ENCODE measurements at places on chromosomes 11 and 22.
A peak's percentile ranks its signal among the peaks of the same experiment; 100 is the strongest.

DNA sequence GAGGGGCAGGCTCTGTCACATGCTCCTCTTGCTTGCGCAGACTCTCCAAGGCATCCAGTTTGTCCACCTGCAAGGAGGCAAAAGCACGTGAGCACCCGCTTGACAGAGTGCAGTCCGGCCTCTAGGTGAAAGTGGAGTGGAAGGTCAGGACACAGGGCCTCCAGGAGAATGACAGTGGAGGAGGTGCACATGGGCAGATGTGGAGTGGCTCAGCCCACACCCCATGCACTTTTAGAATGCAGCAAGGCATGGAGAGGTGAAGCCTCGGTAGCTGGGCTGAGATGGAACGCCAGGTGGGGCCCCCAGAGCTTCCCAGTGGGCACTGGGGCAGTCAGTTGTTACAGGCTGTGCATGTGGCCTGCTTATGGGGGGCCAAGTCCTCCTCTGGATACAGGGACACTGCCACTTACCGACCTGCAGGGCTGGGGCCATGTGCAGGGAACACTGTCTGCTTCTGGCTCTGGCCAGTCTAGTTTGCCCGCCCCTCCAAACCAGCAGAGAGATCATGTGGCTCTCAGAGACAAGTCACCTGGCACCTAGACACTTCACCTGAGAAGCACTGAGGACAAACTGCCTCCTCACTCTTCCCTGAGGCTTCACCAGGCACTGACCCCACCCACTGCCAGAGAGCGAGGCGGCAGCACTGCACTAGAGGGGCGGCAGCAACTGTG, 2.3 kb upstream of the SLC25A1 start:
- DNase-seq = no peak

- no peak for DNase-seq
Observed at GRCh38 chr22:23217171-23218052, 37.1 kb downstream of the BCR start.

DNA sequence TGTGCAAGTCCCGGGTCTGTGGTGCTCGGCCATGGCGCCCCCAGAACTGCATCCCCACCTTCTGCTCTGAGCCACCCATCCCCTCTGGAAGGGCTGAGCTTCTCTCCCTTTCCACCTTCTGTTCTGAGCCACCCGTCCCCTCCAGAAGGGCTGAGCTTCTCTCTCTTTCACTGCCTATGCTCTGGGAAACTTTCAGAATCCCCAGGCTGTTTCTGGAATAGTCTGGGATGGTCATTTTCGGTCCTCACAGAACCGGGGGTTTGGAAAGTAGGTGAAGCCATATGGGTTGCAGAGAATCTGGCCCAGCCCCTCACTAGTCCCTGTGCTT, 3.4 kb upstream of the BID start:
- no peak for DNase-seq

- DNase-seq = no peak
Observed at GRCh38 chr11:2507945-2508749, 63.3 kb downstream of the KCNQ1 start.

DNA sequence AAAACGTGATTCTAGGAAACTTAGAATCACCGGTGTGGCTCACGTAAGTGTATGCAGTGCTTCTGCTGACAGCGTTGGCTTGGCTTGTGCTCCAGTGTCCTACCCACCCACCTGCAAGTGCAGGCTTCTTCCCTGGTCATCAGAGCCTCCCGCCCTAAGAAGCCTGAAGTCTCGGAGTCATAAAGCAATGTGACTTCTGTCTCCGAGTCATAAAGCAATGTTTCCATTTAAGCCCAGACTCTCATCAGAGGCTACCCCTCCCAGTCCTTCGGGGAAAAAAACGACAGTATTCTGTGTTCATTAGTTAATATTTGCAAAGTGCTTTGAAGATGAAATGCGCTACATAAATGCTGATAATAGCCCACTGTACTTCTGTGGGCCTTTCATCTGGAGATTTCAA, 293.8 kb downstream of the OPCML start:
- DNase-seq = no peak

DNA sequence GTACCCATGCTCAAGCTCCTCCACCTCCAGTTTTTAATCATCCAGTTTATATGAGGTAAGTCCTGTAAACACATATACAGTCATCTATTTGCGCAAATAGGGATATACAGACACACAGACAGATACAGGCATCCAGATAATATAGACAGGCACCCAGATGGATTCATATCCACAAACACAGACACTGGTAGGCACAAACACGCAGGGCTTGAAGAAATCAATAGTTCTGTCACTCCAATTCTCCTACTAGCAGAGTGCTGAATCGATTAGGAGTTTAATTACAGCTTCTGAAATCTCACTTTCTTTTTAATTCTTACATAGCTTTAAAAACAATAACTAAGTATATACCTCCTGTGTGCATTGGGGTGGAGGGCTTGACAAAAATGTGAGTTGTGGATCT, 56.0 kb downstream of the INSC start:
- no peak for DNase-seq

GRCh38 chr11:17978553-17979287, 34.1 kb downstream of the SERGEF start:
- peak; percentile 50 for DNase-seq

- DNase-seq = no peak
Observed at GRCh38 chr11:131583938-131584337, 213.5 kb downstream of the NTM start.

GRCh38 chr11:68829581-68829980, 12.1 kb downstream of the CPT1A start:
- DNase-seq = peak; percentile 42

DNA sequence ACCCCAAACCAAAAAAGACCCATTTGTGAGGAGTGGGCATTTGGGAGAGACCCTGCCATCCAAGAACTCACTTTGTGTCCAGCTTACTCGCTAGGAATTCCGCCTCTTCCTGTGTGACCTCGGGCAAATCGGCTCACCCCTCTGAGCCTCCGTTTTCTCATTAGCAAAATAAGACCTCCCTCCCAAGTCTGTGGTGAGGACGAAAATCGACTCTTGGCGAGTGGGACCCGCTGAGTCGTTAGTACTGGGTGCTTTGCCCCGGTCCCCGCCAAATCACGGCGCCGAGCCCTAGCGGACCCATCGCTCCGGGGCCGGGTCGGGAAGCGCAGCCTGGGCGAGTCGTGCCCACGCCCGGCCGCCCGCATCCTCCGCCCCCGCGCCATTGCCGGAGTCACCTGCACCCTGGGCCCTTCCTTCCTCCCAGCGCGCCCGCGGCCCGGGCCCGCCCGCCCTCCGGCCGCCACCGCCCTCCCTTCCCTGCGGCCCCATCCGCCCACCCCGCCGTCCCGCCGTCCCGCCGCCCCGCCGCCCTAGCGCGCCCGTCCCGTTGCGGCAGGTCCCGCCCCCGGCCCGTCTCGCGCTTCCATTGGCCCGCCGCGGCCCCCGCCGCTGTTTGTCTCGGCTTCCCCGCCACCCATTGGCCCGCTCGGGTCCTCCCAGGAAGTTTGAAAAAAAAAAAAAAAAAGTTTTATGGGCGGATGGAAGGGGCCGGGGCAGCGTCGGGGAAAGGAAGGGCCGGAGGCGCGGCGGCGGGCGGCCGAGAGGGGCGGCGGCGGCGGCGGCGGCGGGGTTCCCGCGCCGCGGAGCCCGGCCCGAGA, 48.9 kb downstream of the TRIOBP start:
- peak; percentile 75 for DNase-seq

DNA sequence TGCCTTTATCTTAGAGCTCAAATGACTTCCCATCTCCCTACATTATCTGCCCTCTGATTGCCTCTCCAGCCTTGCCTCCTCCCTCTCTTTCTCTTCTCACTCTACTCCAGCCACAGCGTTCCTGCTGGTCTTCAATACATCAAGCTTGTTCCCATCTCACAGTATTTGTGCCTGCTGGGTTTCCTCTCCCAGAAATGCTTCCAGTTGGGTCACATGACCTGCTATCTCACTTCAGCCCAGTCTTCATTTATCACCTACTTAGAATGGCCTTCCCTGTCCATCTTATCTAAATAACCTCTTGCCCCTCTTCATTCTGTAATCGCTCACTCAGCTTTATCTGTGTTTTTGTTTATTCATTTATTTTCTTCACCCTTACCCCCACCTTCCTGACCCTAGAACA, 61.8 kb upstream of the FAR1 start:
- DNase-seq = no peak

- no peak for DNase-seq
Observed at GRCh38 chr22:45094825-45095224, 68.9 kb upstream of the NUP50 start.

DNA sequence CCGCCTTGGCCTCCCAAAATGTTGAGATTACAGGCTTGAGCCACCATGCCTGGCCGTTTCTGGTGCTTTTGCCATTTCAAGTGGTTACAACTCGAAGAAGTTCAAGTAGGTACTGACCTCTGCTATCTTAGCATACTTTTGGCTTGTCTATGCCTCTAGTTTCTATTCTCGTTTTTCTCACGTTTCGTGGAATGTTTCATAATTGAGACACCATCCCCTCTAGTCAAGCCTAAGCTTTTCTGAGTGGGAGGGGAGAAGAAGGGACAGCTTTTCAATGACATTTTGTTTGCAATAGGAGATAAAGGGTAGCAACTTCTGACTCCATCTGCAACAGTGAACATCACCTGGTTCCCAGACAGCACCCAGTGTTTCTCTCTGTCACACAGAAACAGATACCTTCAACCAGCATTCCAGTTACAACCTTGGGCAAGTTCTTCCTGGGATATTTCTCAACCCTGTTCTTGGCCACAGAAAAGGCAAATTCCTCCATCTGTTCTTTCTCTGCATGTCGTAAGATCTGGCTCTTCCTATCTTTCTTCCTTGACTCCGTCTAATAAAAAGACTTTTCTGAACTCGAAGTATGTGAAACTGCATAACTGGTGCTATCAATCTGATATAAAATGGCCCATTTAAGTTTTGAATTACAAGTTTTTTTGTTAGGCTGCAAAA, 25.5 kb downstream of the DDI1 start:
- no peak for DNase-seq

DNA sequence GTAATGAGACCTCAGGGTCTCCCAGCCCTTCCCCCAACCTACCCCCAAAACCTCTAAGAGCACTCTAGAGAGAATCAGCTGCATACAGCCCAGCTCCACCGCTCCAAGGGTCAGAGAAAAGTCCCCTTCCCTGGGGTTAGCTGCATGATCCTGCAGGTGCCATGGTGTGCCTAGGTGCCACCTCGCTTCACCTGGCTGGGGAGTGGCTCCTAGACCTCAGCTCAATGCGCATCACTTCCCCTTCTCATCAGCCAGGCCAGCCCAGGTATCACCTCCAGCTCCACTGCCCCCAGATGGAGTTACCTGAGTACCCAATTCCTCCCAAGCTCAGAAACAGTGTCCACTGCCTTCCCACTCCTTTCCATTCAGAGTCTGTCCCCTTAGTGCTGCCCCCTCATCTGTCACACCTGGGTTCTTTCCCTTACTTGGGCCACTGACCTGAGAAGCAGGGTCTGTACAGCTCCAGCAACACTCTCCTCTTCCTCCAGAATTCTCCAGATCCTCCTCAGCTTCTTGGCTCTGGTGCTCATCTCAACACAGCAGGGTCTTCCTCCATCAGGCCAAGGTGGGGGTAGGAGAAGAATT, 1.3 kb downstream of the STARD10 start:
- no peak for DNase-seq

DNA sequence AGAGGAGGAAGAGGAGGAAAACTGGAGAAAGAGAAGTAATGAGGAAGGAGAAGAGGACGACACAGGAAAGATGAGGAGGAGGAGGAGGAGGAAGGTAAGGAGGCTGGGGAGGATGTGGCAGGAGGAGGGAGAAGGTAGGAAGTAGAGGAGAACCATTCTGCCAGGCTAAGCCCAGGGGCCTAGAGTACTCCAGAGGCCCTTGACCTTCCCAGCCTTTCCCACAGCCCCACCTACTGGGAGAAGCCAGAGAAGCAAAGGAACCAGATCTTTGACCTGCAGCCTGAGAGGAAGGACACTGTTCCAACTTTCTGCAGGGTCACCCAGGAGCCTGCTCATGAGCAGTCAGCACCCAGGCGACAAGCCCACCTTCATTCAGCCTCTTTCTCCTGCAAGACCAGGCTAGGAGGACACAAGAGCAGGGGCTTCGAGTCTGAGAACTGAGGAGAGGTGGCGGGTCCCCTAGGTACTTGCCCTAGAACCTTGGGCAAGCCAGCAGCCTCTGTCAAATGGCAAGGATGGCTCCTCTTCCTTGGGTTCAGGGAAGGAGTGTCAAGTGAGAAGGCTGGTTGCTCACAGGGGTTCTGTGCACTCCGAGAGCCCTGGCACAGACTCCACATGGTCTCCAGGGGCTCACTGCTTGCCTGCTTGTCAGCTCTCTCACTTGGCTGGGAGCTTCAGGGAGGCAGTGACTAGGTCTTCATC, 27.9 kb upstream of the OAF start:
- DNase-seq = peak; percentile 13

DNA sequence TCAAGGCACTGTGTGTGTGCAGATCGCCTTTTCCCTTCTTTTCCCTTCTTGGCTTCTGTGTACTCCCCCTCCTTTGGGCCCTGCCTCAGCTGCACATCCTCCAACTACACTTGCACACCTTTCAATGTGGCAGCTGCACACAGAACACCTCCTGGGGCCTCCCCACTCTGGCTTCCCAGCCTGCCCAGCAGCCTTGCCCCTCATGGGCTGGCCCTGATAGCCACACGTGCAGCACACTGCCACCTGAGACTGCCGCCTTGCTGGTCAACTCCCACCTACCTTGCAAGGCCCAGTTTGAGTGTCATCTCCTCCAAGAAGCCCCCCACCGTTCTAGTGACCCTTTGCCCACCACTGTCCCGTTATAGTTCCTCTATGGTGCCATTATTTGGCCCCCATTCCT, 77.3 kb upstream of the ARFGAP3 start:
- no peak for DNase-seq

- DNase-seq = peak; percentile 89
Observed at GRCh38 chr11:33912405-33913361, 20.8 kb upstream of the LMO2 start.

DNA sequence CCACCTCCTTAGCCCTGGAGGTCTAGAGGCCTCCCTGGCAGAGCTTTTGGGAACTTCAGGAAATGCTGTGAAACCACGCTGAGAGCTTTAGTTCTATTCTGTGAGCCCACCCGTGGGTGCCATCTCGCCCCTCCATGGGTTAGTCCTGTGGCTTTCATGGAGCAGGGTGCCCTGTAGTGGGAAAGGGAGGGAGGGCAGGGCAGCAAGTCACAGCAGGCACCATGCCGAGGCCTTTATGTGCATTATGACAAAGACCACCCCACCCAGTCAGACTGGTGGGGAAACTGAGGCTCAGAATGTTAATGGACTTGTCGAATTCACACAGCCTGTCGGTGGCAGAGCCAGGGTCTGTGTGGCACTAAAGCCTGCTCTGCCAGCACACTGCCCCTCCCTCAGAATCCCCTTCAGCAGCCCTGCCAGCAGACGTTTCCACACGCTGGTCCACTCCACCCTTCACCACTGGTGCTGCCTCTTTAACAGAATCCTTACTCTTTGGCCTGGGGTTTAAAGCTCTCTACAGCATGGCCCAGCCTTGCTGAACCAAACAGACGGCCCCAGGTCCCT, 13.4 kb downstream of the TMPRSS13 start:
- DNase-seq = no peak

GRCh38 chr11:121467965-121468364, 15.2 kb upstream of the SORL1-AS1 start:
- DNase-seq = no peak

GRCh38 chr11:14934641-14935351, 37.4 kb downstream of the CALCA start:
- DNase-seq = no peak

GRCh38 chr11:79182794-79183193, 258.0 kb downstream of the TENM4 start:
- DNase-seq = no peak

- no peak for DNase-seq
Observed at GRCh38 chr11:134438542-134439537, 26.8 kb upstream of the B3GAT1 start.

- DNase-seq = peak; percentile 38
Observed at GRCh38 chr22:42473484-42474193, 41.4 kb upstream of the NFAM1 start.
